ENCODE measurements at places on chromosomes 16 and 17.
A peak's percentile ranks its signal among the peaks of the same experiment; 100 is the strongest.

DNA sequence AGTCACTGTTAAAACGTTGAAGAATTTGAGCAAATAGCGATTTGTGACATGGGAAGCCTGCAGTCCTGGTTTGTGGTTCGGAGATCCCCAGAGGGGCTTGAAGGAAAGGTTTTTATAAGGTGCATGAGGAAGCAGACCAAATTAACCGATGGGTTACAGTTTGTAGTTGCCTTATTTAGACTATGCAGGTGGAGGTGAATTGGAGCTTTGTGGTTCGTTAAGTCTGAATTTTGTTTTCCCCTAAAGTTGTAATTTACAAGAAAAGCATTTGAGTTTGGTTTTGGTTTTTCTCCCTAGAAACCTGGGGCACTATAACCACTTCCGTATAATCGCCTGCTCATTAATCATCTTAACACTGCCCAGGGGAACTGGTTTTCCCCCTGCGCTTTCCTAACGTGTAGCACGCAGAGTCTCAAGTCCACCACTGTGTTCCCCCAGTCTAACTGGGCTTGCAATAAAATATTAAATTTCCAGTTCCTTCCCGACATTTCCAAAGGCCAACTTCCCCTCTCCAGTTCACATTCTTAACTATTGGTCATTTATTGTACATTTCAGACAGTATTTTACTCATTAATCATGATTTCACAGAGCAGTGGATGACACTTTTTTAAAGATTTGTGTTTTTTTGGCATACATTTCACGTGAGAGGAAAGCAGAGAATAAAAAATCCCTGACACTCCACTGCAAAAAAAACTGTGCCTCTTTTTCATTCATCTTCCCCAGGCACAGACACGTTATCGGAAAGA, 932 bp downstream of the ZNF267 start:
- DNase-seq = no peak

DNA sequence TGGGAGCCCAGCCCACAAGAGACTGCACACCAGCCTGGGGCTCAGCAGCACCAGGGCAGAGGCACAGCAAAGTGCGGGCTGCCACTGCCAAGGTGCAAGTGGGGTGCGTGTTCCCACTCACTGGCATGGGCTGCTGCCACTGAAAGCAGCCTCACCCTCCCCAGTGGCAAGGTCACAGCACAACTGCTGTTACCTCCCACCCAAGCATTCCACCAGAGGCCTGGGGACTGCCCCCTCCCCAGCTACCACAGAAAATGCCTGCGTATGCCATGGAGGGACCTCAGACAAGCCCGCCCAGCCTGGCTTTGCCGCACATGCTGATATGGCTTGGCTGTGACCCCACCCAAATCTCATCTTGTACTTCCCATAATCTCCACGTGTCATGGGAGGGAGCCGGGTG, 33.1 kb downstream of the MEAK7 start:
- DNase-seq = no peak

GRCh38 chr17:28879886-28880571, 17.5 kb downstream of the FLOT2 start:
- no peak for DNase-seq

DNA sequence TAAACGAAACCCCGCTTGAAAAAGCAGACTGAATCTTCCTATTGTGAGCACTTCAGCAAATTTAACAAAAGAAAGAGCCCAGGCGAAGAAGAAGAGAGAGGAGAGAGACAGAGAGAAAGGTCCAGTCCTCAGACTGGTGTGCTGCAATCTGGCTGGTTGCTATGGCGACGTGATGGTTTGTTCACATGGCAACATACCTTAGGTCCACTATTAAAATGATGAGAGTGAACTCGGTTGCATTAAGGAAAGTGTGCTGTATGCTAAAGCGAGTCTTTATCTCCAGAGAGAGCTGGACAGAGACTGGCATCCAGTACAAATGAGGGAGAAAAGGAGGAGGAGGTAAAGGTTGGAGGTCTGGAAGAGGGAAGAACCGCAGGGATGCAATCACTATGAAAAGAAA, 271.8 kb upstream of the ZFHX3 start:
- DNase-seq = no peak

DNA sequence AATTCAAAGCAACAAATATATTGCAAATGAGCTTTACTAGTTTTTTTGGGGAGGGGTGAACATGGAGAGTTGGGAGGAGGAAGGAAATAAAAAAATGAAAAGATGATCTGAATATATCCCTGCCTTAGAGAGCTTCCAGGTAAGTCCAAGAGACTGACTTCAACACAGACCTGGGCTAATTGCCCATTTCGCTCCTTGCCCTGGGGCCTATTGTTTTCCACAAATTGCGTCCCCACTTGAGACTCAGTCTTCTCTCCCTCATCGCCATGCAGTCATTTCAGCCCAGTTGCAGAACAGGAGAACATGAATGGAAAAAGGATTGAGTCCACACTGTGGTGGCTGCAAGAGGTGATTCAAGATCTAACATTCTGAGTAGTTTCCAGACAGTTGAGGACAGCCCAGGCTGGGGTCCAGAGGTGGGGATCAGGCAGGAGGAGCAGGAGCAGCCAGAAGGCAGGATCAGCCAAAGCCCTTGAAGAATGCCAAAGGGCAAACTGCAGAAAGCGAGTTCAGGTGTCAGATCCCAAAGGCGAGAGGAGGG, 21.6 kb upstream of the TOB1 start:
- no peak for DNase-seq

DNA sequence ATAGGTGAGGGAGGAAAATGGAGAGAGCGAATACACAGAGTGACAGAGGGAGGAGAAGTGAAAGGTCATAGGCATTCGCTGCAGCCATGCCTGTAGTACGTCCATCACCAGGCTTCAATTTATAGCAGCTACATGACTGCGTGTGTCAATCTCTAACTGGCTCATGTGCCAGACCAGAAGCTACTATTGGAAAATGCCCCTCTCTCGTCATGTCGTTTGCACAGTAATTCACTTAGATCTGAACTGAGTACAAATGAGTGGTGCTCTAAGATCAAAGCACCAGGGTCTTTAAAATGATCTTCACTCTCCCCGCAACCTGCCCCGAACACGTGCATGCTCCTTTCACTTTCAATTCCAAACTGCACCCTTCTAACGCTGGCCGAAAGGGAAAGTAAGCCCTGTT, 51.3 kb downstream of the ADCY9 start:
- no peak for DNase-seq

DNA sequence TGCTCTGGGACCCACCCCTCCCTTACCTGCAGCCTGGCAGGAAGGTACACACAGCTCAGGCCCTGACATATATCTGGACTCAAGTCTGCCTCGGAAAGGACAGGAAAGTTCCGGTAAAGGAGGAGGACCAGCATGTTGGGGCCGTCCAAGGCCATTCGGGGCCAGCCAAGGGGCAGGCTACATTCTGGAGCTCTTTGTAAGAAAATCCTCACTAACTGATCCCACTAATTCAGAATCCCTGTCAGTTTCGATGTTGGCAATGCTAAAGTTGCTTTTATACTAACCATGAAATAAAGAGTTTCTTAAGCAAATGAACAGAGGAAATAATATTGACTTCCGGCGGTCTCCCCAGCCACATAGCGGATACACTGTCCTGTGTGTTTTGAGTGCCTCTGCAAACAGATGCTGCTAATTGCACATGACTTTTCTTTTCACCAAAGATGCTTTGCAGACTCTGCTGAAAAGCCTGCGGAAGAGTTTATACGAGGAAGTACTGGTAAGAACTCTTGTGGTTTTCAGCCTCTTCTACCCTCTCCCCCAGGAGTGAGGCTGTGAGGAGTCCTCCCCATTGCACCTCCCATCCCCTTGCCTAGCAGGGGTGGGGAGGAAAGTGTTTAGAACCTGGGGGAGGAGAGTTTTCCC, 54.8 kb downstream of the PLXDC1 start:
- DNase-seq = peak; percentile 16

DNA sequence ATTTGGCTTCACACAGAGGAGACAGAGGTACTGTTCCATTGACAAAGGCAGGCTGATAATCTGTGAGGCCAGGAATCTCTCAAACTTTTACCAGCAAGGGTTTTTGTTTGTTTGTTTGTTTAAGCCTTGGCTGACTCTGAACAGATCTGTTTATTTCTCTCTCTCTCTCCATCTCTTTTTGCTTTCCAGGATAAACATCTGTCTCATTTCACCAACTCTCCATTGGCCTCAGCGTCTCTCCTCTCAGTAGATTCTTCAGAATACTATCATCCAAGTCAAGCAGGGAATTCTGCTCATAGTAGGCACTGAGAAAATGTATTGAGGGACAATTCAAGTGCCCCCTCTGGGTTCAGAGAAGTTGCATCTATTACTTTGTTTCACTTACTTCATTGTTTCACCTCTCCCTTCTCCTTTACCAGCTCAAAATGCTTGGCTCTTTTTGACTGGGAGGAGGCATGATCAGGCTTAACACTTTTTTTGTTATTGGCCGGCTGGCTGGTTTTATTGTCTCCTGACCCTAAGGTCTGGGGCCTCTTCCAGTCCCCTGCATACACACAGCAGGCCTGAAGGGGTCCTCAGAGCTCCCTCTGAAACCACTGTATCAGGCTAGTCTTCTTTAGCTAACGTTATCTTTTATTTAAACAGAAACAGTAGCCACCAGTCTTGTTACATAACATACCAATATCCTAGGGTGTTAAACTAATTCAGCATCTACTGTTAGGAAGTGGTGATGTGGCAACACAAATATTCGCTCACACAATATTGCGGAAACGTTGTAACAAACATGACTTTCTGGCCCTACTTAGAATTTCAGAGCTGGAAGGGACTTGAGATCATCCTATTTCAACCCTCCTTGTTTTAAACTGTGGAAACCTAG, 2.0 kb upstream of the YPEL2 start:
- peak; percentile 26 for DNase-seq

DNA sequence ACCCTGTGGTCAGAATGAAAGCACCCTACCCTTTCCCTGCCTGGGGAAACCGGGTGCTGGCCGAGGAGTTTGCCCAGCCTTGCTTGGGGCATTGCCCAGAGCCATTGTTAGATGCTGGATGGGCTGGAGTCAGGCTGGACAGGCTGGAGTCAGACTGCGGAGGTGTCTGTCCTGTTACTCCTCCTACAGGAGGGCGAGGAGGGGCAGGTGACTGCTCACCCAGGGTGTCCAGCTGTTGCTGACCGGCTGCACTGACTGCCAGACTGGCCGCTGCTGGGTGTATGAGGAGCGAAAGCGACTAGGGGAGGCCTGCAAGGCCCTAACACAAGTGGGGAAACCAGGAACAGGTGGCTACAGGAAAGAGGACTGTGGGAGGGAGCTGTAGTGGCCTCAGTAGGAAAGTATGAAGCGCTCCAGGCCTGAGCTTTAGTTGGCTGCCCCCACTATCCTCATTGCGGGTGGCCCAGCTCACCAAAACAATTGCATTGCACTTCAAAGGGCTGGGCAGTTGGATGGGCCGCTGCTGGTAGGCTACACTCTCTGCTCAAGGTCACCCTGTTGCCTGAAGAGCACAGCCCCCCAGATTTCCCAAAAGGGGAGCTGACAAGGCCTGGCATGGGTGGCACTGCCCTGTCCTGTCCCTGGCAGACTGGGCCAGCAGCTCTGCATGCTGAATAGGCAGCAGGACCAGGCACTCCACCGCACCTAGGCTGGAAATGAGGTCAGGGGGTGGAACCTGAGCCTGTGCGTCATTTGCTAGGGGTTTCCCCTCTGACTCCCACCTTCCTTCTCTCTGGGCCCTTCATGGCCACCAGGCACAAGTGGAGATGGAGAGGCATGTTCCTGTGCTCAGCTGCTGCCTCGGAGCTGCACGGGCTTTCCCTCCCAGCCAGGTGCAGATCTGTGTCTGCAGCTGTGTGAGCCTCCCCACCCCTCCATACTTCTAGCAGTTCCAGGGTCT, 18.4 kb downstream of the LDHD start:
- peak; percentile 35 for DNase-seq

- DNase-seq = no peak
These were observed 4.4 kb downstream of the TRAP1 start for GRCh38 chr16:3712861-3713372.

DNA sequence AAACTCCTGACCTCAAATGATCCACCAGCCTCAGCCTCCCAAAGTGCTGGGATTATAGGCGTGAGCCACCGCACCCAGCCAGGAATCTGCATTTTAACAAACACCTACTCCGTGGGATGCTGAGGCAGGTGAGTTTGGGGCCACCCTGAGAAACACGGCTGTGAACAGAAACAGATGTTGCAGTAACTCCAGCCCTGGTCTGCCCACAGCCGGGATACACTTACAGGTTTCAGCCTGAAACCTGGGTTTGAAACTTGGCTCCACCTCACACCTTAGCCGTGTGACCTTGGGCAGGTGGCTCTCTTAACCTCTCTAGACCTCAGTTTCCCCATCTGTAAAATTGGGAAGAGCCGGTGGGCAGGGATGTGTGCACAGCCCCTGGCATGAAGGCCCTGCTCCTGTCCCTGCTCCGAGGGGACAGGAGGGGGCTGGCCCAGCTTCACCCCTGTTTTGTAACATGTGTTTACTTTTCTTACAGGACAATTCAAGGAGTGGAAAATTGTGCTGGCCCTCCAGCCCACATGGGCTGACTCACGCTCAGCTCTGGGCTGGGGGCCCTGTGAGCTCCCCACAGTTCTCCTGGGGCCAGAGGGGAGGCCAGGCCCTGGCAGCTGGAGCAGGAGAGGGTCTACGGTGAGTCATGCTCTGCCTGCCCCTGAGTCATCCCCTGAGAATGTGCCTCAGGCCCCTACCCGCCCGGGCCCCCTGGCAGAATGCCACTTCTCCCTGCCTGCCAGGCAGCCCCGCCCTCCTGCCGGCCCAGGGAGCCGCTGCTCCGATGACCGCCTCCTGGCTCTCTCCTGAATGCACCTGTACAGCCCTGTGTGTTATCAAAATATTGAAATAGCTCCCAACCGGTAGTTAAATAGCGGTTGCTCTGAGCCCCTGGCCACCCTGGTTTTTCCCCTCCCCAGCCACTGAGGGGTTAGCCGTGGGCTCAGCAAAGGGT, 7.7 kb upstream of the PPL start:
- DNase-seq = no peak

- no peak for DNase-seq
These were observed 16.0 kb downstream of the NDUFAF8 start for GRCh38 chr17:81254955-81255717.

DNA sequence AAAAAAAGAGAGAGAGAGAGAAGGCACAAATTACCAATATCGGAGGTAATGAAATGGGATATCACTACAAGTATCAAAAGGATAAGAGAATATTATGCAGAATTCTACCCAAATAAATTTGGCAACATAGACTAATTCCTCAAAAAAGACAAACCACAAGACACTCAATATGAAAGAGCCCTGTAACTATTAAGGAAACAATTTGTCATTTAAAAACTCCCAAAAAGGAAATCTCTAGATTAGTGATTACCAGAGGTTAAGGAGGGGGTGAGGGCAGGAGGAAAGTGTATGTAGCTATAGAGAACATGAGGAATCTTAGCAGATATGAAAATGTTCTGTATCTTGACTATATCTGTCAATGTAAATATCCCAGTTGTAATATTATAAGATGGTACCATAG, 54.0 kb downstream of the CFDP1 start:
- no peak for DNase-seq

DNA sequence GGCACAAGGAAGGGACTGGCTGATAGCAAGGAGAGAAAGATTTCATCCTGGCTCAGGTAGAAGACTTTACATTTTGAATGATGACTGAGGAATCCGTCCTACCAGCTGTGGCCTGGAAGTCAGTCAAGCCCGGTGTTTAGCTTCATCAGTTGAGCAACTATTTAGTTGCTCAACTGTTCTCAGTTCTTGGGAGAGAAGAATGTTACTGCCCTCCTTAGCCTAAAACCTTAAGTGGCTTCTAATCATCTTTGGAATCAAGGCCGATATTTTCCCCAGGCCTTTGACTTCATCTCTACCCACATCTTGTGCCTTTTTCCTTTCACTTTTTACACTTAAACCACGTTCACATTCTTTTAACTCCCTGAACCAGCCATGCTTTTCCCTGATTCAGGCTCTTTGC, 17.3 kb upstream of the RBL2 start:
- DNase-seq = no peak

GRCh38 chr17:27457360-27457715, 1.1 kb downstream of the KSR1 start:
- no peak for DNase-seq

- DNase-seq = no peak
These were observed 214.9 kb downstream of the STX8 start for GRCh38 chr17:9360677-9361081.
